Activated T-helper 1 cell treated with anti-CD3 and anti-CD28 coated beads, Interleukin-2, amount 50 U/mL, for 16 hours (primary cell): ENCODE measurements at places on chromosomes 16 and 17.

- DNase-seq, result no peak
Observed at GRCh38 chr17:1267471-1267943, 2.7 kb upstream of the BHLHA9 start.

- no peak for DNase-seq
Observed at GRCh38 chr17:13212860-13213259, 195.0 kb upstream of the ELAC2 start.

DNA sequence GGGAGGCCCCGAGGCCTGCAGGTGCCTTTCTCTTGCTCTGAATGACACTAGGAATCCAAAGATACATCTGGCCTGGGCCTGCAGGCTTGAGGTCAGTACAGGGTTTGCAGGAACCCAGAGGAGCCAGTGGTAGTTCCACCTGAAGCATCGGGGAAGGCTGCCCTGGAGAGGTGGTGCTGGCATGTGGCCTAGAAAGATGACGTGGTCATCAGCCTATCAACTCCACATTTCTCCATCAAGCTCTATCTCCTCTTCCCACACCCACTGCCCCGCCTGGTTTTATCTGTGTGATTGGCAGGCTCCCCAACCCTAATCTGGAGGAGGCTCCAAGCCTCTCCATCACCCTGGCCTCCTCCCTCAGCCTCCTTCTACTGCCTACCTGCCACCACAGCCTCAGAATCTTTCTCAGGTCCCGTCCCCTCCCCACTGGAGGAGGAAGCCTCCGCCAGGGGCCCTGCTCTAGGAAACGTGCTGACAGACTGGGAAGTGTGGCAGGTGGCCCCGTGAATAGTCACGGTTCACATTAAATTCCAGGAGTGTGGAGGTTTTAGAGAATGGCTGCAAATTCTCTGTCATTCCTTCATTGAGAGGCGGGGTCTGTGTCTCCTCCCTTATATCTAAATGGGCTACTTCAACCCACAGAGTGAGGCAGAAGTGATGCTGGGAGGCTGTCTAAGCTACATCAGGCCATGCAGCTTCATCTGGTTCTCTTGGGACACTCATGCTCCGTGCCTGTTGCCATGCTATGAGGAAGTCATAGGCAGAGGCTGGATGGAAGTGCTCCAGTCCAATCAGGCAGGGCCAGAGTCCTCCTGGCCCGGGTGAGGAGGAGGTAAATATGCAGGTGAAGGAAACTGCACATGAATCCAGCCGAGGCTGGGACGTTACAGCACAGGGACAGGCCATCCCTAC is 11.4 kb upstream of the MAP2K3 start:
- DNase-seq, result no peak

DNA sequence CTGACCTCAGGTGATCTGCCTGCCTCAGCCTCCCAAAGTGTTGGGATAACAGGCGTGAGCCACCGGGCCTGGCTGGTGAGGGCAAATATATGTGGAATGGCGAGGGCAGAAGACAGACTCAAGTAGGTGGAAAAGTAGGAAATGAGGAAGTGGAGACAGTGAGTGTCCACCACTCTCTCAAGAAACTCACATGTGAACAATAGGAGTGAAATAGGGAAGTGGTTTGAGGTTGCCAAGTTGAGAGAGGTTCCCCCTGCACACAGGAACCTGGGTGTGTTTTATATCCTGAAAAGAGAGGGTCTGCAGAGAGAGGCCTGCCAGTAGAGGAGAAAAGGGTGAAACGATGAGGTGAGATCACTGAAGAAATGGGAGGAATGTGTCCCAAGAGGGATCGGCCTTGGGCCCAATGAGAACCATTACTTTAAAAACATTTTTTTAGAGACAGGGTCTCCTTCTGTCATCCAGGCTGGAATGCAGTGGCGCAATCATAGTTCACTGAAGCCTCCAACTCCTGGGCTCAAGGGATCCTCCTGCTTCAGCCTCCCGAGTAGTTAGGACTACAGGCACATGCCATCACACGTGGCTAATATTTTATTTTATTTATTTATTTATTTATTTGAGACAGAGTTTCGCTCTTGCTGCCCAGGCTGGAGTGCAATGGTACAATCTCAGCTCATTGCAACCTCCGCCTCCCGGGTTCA is 17.1 kb upstream of the CORO1A start:
- DNase-seq, result no peak

- DNase-seq, result no peak
Observed at GRCh38 chr17:37719866-37720265, 25.0 kb downstream of the HNF1B start.

- no peak for DNase-seq
Observed at GRCh38 chr17:10499950-10500349, 18.4 kb downstream of the MYH1 start.

GRCh38 chr16:81310045-81310644 is 4.6 kb upstream of the GAN start:
- no peak for DNase-seq

DNA sequence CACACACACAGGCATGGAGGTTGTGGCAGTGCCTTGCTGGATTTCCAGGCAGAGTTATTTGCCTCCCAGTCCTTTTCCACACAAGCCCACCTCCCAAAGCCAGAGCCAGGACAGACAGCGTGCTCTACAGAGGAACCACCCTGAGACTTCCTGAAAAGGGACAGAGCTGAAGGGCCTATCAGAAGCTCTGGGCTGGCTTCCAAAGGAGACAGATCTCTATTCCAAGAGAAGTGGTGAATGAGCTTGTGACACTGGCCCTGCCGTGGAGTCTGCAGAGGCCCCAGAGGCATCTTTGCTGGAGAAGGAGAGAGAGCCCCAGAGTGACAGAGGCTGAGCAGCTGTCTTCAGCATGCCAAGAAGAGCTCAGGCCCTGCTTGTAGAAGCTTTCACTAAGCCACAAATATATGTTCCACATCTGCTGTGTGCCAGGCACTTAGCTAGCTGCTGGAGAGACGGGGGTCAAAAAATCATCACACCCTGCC is 8.3 kb upstream of the LPCAT2 start:
- DNase-seq, result no peak

DNA sequence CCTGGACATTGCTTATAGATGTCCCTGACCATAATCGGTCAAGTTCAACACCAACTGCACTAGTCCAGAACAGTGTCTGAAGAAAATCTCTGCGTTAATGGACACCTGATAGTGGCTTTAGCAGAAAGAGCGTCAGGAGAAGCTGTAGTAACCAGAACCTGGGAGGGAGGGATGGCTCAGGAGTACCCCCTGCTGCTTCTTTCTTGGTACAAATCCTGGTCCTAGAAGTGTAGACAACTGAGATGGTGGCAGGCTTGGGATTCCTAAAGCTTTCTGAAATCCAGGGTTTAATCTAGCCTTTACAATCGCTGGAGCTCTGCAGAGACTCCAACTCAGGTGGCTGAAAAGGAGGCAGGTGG is 5.4 kb downstream of the MAP3K14 start:
- no peak for DNase-seq

GRCh38 chr17:72249441-72249840 is 128.6 kb downstream of the SOX9 start:
- no peak for DNase-seq

- DNase-seq, result no peak
Observed at GRCh38 chr17:16940116-16940881, 31.6 kb downstream of the TNFRSF13B start.

DNA sequence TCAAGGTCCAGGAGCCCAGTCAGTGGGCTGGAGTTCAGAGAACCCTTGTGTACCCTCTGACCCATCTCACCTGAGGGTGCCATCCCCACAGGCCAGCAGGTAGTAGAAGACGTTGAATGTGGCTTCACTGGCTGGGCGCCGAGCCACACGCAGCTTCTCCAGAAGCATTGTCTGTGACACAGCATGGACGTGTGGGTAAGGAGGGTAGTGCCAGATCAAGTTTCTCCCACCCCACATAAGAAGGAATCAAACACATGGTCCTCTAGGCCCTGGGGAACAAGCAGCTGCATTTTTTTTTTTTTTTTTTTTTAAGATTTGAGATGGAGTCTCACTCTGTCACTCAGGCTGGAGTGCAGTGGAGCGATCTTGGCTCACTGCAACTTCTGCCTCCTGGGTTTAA is 60.9 kb downstream of the MYO18A start:
- no peak for DNase-seq

DNA sequence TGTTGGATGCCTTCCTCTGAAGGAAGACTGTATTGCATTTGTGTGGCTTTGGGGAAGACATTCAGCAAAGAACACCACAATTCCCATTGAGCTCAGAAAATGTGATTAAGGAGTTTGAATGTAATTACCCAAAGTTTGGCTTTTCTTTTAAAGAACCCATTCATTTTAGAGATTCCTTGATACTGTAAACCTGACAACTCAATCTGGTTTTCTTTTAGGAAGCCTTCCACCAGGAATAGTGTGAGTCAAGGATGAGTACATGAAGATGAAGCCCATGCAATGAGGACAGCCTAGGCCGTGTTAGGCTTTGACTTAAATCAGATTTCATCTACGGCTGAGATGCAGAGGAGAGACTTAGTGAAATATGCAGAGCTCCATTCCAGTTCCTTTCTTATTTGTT is 271.7 kb upstream of the TBX2 start:
- DNase-seq, result no peak

DNA sequence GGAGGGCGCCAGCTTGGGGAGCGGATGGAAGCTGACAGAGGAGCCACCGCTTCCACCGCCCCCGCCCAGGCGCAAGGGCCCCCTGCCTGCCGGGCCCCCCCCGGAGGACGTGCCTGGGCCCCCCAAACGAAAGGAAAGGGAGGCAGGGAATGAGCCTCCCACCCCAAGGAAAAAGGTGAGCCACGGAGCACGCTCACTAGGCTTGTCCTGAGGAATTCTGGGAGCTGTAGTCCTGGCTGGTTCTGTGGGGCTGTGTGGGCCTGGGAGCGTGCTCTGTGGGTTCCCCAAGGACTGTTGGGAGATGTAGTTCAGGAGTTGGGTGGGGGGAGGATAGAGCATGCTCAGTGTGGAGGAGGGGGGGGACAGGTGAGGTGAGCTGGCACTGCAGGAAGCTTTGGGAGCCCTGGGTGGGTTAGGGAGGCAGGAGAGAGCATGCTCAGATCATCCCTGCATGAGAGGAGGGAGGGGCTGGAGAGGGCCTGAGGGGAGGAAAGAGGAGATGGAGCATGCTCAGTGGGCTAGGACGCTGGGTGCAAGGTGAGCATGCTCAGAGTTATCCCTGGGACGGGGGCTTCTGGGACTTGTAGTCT is 4.5 kb downstream of the FBXL19 start:
- DNase-seq, result no peak
